Uterus (tissue), 4 donors: ENCODE measurements at places on chromosomes 3 and 15. TPM values are rescaled to one million over a fixed set of nuclear protein-coding genes. Genes with fewer than 3 reads are reported as not detected.

Gene CRYGS
- 2.4 TPM for total RNA-seq

Gene ISLR
- total RNA-seq: 186 TPM

- no peak for DNase-seq
- no peaks in the 10 kb centered on the region for H3K36me3 ChIP-seq
- H3K4me1 ChIP-seq: no peaks in the 10 kb centered on the region
- no peaks in the 10 kb centered on the region for H3K27me3 ChIP-seq
Measured at GRCh38 chr3:150961949-150962348, 10.6 kb downstream of the CLRN1 start.

DNA sequence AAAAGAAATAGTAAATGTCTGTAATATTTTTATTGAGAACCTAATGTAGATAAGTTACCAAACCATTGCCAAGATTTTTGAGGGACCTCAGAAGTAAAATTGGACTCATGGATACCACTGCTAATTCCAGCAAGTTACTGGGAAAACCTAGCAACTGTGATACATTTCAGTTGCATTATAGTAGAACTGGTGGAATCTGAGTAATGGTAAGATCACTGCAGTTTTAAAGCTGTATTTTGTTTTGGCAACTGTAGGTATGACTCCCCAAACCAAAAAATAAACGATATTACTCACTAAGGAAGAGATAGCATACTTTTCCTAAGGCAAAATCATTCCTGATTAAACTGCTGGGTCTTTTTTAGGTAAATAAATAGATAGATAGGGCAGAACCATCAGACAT, 54.0 kb downstream of the ARMC8 start:
- DNase-seq: no peak
- no peaks in the 10 kb centered on the region for H3K27me3 ChIP-seq

DNA sequence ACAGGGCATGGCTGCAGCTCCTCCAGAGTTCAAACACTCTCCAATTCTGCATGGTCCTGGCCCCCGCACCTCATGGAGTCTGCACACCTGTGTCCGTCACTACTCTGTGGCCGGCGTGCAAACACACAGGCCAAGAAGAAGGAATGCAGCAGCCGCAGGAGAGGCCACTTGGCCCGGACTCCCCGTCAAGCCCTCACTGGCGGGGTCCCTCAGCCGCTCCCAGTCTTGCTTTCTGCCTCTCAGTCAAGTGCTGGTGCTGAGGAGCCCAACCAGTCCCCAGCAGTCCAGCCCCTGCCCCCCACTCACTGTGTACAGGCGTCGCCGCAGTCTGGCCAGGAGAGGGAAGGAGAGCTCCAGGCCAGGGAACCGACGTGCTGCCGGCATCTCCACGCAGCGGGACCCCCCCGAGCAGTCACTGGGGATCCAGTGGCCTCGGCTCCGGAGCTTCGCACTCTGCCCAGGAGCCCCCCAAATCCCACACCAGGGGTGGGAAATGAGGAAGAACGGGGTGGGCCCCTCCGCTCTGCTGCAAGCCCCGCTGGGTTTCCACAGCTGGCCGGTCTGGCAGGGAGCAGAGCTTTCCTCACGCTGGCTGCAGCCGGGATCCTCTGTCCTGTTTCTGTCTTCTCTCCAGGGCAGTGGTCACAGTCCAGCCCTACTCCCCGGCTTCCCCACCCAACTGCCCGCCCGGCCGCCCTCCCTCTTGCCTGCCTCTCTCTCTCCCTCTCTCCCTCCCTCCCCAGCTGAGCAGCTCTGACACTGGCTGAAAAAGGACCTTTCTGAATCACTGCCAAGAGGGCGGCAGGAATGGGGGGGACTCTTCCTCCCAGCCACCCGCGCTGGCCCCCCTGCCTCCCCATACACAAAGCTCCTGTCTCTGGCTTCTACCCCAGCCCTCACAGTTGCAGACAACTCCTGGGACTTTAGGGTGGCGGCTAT, 16.0 kb downstream of the TNK2 start:
- no peaks in the 10 kb centered on the region for H3K27me3 ChIP-seq
- H3K36me3 ChIP-seq: no peaks in the 10 kb centered on the region
- H3K27ac ChIP-seq: peak overlapping the region; percentile 52
- no peak overlapping the region for H3K4me3 ChIP-seq

- DNase-seq: no peak
- no peak overlapping the region for H3K4me3 ChIP-seq
- H3K36me3 ChIP-seq: no peaks in the 10 kb centered on the region
- no peak overlapping the region for H3K27ac ChIP-seq
Measured at GRCh38 chr3:166052440-166052839, 215.2 kb upstream of the BCHE start.

GRCh38 chr15:85800478-85801123, 5.9 kb upstream of the KLHL25 start:
- no peak for DNase-seq
- no peaks in the 10 kb centered on the region for H3K36me3 ChIP-seq
- no peaks in the 10 kb centered on the region for H3K27me3 ChIP-seq
- H3K27ac ChIP-seq: no peak overlapping the region
- no peak overlapping the region for H3K4me3 ChIP-seq
